ENCODE measurements at places on chromosomes 2 and 18.

DNA sequence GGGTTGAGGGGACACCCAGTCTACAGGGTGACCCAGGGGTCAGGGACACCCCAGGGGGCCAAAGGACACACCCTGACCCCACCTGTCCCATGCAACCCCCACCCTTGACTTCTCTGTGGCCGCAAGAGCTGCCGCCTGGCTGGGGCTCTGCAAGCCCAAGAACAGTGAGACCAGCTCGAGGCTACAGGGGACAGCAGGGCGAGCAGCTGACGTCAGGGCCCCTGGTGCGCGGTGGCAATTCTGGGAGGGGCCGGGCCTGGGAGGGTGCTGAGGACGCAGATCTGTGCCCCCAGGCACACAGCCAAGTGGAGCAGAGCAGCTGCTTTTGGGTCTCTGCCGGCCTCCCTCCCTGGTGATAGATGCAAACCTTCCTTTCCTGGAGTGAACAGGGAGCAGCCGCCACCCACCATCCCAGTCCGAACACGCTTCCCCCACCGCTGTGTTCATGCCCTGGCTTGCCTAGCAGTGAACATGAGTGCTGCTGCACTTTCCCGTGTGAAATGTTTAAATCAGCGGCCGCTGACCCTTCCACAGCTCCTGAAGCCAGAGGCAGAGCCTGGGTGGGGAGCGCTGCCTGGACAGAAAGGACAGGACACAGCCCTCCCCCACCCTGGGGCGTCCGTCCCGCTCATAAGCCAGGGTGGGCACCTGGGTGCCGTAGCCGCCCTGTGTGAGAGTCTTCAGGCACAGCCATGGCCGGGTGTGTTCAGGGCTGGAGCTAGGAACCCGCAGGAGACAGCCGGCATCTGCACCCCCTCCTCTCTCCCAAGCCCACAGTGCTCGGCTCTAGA, 46.9 kb downstream of the SLC66A2 start:
- no peak for DNase-seq

- no peak for DNase-seq
Observed at GRCh38 chr2:238581126-238581525, 154.4 kb downstream of the ASB1 start.

DNA sequence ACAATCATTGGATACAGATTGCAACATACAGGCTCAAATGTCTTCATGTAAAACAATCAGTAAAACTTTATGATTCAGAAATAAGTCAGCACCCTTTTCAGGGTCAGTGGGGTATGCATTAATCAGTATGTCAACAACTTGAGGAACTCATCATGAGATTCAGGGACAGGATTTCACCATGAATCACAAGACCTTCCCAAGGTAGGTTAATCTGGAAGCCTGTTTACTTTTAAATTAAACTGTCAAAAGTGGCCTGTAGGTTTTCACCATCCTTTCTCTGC, 104.8 kb downstream of the SP100 start:
- no peak for DNase-seq

GRCh38 chr2:1993711-1994682, 249.7 kb upstream of the PXDN start:
- DNase-seq: no peak

DNA sequence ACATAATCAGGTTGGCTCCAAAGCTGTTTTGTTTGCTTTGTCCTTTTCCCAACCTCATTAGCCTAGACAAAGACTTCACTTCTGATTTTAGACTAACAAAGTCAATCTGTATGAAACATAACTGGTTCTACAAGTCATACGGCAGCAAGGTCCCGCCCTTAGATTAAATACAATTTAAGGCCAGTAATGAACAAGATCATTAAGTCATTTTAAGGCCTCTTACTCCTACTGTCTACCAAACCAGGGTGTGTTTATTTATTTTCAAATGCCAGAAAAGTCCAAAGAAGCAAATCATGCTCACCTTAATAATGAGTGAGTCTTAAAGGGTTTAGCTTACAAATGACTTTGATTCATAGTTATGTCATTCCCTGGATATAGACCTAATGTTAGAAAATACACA, 148.4 kb upstream of the ACVR2A start:
- no peak for DNase-seq

- DNase-seq: peak; percentile 15
Observed at GRCh38 chr2:172704072-172704936, 31.3 kb upstream of the RAPGEF4 start.

GRCh38 chr18:23612434-23613090, 26.3 kb upstream of the NPC1 start:
- no peak for DNase-seq

DNA sequence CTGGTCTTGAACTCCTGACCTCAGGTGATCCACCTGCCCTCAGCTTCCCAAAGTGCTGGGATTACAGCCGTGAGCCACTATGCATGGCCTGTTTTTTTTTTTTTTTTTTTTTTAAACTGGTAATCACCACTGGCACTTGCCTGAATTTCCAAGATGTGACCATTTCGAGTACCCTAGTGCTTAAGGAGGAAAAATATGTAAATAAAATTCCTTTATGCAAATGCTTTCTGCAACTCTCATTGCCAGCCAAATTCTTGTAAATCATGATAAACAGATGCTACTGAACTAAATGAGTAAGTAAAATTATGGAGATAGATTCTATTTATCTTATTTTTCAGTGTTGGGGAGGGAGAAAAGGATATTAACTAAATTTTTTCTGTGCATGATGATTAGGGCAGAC, 18.6 kb downstream of the CDCA7 start:
- no peak for DNase-seq

- no peak for DNase-seq
Observed at GRCh38 chr2:3940661-3941060, 237.3 kb downstream of the DCDC2C start.

DNA sequence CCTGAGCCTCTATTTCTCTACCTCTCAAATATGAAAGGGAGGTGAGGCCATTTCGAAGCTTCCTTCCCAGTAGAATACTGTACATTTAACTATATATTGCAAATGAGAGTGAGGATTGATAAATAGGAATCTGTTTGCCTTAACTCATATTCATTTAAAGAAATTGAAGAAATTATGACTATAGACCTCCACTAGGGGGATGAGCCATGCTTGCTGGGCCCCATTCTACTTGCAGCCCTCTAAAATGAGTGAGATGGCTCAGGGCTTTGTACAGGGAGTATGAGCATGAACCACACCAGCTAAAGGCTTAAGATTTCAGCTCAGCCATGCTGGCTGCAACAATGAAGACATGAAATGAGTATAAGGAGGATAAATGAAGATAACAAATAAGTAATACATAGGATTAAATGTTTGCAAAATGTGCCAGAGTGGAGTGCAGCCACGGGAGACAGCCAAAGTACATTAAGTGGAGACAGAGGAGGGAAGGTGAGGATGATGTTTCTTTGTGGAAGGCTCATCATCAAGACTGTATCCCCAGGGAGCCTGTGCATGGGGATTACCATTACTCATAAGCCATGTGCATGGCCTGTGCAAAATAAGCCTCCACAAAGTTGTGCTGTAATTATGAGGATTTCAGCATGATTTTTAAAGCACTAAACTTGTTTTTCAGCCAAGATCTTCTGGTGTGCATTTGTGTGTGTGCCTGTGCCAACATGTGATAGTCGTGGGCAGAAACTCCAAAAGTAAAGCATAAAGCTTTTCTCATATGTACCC, 300.8 kb downstream of the CNTNAP5 start:
- no peak for DNase-seq

DNA sequence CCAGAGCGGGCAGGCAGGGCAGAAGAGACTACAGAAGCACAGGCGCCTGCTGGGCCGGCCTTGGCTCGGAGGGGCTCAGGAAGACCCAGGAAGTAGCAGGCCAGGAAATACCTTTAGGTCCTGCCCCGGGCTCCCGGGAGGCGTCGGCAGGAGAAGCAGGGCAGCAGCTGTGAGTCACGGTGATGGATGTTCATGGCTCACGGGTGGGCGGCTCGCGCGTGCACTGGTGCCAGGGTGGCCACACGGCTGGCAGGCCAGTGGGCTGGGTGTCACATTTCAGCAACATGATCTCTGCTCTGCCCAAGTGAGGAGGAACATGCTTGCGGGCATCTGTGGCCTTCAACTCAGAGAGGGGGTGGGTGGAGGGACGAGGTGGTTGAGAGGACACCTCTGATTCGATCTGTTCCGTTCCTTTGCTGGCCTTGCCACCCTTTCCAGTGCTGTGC, 139.3 kb downstream of the KLHL29 start:
- DNase-seq: no peak
